ENCODE measurements at places on chromosomes 12 and 14.

- DNase-seq, result no peak
Measured at GRCh38 chr12:124867401-124867930, 3.8 kb upstream of the SCARB1 start.

- peak; percentile 34 for DNase-seq
Measured at GRCh38 chr14:75196468-75196867, 20.1 kb upstream of the TMED10 start.

- no peak for DNase-seq
Measured at GRCh38 chr12:123934829-123935228, 37.8 kb downstream of the CCDC92 start.

- no peak for DNase-seq
Measured at GRCh38 chr12:24229031-24229700, 279.7 kb upstream of the SOX5 start.

DNA sequence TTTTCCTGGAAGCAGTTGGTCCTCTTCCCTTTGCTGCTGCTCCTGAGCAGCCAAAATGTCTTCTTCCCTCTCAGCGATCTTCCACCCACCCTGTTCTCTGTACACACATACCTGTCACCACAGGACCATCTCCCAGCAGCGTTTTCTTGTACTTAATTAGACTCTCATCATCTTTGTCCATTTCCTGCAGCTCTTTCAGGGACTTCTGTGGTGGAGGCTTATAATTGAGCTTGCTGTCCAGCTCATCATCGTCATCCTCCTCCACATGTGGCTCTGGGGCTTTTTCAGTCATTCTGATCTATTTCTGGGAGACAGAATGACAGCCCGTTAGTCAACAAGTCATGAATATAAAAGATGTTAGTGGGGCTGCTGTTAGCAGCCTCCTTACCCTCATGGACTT, 11.0 kb downstream of the ARHGDIB start:
- DNase-seq, result no peak

- DNase-seq, result no peak
Measured at GRCh38 chr12:122528582-122528981, 1.5 kb downstream of the KNTC1 start.

DNA sequence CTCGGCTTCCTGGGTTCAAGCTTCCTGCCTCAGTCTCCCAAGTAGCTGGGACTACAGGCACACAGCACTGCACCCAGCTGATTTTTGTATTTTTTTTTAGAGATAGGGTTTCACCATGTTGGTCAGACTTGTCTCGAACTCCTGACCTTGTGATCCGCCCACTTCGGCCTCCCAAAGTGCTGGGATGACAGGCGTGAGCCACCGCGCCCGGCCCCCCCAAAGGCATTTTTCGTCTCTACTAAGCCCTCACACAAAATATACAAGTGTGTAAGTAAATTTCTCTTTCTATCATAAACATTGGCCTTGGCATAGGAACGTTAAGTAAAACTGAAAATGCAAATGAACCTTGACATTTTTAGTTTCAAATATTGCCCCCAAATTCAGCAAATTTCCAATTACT, 2.1 kb downstream of the ACAD10 start:
- DNase-seq, result no peak

DNA sequence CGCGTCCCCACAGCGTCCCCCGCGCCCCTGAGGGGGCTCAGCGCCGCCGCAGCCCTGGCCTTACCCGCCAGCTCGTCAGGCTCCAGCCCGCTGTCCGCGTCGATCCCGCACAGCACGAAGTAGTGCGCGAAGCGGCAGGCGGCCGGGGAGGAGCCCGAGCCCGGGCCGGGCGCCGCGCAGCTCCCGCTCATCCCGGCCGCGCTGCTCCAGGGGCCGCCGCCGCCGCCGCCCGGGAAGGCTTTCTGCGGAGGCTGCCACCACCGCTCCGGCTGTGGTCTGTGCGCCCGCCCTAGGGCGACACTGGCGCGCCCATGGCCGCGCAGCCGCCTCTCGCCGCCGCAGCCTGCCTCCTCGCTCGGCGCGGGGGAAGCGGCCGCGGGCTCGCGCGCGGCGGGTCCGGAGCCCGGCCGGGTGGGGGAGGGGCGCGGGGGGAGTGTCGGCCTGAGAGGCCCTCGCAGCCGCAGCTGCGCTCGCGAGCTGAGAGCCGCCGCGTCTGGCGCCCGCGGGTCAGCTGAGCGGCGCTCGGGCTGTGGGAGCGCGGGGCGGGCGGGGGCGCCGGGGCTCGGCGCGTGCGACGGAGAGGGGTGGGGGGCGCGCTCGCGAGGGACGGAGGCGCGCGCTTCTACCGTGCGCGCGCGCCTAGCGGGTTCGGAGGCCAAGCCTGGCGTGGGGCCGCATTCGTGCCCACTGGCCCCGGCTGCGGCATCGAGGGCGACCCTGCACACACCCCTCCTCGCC, at the start of gene DENND5B:
Gene DENND5B (minus strand): TSS at position 495 of the 738 bp plus-strand sequence. CDS start 304 bp downstream, at position 191.
- peak; percentile 73 for DNase-seq

GRCh38 chr14:32559048-32559447, 229.9 kb downstream of the AKAP6 start:
- DNase-seq, result no peak

DNA sequence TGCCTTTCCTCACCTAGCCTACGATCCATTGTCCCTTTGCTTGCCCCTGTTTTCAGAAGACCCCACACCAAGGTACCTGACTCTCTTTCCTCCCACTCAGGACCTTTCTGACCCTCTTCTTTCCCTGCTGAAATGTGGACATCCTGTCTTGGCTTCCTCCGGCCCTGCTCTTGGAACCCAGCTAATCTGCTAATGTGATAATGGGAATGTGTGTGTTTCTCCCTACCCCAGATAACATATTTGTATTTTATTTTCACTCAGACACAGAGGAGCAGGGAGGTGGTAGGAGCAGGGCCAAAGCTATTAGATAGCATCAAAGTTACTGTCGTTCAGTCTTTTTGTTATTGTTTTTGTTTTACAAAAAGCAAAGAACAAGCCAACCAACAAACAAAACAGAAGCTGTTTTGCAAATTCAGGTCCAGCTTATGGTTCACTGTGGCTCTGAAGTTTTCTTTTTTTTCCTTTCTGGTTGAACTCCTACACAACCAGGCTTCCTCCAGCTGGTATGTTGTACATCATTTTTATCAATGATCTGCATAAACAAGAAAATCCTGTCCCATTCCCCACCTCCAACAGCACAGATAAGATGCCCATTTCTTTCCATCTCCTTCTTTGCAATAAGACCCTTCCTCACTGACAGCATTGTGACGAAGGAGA, 137.3 kb downstream of the C12orf75 start:
- no peak for DNase-seq

Data from Calu3 (cell line).